Hematopoietic multipotent progenitor cell treated with erythropoietin and hydrocortisone succinate and interleukin-3 and kit ligand, for 4 days (in vitro differentiated cells): ENCODE measurements at places on chromosomes 1 and 21.

DNA sequence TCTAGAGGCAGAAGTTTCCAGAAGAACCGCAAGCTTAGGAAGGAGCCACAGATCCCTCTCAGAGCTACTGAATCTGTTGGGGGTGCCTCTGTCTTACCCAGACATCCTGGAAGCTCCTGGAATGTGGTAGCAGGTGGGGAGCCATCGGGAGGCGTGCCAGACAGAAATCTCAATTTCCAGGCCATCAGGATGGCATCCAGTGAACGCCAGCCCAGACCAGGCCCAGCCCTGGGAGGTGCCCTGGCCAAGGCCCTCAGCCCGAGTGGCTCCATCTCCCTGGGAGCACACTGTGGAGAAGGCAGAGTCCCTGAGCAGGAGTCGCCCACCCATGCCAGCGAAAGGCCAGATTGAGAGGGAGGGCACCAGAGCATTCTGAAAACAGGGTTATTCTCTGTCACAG lies 2.5 kb downstream of the ABCA4 start:
- DNase-seq = no peak

- peak; percentile 47 for DNase-seq
Measured at GRCh38 chr1:71792264-71792663, 490.1 kb downstream of the NEGR1 start.

DNA sequence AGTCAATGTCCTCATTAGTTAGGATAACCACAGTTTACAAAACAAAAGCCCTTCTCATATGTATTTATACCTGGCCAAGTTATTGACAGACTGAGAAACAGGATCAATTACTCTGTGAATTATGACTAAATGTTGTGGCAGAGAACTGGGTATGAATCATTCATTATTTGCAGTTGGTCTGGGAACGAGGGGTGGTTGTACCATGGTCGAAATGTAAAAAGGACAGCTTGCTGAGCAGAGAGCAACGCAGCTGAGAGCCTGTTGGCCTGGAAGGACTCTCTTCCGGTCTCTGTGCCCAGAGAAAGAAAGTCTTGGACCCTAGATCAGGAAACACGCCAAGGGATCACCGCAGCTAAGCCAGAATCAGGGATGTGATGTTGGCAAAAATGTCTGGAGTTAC lies 169.6 kb downstream of the DISC1 start:
- no peak for DNase-seq

GRCh38 chr1:171600862-171601261 lies 21.2 kb upstream of the MYOCOS start:
- no peak for DNase-seq

DNA sequence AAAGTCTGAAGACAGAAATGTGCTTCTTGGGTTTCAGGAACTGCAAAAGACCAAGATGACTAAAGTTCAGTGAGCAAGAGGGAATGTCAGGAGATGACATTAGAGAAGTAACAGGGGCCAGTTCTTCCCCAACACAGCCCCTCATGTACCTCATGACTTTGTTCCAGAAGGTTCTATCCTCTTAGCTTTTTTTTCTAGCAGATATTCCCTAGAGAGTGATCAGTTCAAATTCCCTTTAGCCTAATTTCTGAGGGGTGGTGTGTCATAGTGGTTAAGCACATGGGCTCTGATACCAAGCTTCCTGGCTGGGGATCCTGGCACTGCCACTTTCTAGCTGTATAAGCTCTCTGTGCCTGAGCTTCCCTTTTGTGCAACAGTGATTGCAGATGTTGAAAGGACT lies 108.0 kb downstream of the LBR start:
- no peak for DNase-seq

DNA sequence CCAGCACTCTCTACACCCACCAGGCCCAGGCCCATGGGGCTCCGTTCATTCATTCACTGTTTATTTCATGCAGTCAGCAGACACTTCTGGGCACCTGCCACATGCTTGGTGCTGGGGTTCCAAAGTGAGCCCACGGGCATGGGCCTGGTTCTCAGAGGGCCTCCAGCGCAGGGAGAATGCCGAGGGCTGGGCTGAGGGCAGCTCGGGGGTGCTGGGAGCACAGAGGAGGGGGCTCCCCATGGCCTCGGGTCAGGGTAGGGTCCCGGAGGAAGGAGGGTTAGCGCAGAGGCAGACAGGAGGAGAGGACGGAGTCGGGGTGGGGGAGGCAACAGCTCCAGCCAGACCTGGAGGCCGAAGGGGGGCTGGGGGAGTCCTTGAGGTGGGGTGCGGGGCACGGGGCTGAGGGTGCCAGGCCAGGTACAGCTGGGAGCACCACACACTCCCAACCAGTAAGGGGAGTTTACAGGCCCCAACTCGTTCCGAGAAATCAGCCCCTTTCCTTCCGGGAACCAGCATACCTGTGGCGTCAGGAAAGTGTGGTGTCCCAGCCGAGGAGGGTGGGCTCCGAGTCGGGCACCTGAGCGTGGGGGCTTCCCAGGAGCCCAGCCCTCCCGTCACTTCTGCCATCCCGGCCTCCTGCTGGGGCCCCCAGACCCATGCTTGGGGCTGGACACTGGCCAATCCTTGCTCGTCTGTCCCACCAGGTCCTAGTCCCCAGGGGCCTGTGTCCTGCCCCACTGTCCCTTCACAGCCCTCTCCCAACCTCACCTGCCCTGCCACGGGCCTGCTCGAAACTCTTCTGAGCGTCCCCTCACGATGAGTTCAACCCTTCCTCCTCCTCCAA lies 10.8 kb downstream of the ARHGEF16 start:
- DNase-seq = no peak

DNA sequence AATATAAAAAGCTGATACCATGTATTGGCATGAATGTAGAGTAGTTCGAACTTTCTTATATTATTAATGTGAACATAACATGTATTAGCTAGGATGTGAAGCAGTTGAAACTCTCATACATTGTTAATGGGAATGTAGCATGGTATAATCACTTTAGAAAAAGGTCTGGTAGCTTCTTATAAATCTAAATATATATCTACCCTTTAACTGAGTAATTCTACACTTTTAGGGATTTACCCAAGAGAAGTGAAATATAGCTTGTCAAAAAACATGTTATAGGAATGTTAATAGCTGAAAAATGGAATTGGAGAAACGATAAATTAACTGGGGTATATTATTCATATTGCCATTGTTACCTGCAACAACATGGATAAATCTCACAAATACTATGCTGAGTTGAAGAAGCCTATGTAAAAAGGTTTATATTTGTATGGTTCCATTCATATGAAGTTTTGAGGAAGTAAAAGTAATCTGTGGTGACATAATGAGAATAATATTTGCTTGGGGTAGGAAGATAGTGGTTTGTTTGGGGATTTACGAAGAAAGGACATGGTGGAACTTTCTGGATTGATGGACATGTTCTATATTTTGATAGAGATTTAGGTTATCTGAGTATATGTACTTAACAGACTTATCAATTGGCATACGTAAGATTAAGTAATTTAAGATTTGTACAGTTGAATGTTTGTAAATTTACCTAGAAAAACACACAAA lies 76.6 kb downstream of the MAST2 start:
- no peak for DNase-seq

DNA sequence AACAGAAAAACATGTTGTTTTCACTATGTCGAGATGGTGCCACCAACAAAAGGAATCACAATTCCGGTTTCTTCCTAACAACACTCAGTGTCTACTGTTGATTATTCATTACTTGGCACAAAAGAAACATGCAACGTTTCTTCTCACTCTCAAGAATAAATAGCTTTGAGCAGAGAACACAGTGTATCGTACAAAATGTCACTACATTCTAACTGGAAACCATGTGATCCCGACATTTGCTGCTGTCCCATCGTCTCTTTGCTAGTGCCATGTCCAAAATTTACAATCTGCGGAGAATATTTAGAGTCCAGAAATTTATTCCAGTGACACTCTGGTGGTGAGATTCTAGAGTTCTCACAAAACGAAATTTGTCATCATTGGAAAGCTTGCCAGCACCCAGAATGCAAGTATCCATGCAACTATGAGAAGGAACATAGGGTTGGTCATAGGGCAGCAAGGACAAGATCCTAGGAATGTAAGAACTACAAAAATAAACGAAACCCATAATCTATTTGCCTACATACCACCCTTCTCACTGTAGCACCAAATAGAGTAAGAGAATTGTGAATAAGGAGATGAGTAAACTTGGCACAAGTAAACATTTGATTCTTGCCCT lies 505.1 kb downstream of the LTN1 start:
- DNase-seq = no peak

DNA sequence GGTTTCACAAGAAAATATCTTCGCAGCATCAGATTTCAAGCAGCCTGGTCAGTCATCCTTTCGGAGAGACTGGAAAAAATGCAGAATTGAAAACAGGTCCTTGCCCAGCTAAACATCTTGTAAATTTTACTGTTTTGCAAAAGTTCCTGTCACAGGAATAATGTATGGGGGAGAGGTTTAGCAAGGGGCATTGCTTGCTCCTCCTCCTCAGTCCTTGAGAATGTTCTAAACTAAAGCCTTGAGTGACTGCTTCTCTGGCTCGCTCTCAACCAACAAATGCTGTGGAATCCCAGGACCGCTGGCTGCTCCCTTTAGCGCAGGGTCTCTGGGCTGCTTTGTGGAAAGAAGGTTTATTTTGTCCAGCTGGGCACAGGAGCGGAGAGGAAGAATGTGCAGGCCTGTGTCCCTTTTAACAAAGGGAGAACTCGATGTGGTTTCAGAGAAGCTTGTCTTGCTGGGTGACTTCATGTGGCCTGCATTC lies 33.6 kb upstream of the FHAD1 start:
- DNase-seq = no peak

DNA sequence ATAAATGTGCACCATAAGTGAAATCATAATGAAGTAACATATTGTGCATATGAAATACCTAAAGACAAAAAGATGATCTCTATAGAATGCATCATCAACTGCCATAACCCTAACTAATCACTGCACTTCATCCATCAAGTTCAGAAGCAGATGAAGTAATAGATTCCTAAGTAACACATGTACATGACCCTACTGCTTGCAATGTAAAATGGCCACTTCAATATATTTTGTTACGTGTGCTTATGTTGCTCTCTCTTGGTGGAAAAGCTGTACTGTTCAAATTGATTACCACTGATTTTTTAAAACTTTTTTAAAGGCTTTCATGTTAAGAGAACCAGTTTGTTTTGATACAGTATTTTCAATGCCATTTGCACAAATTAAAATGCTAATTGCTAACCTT lies 141.8 kb downstream of the TTLL7 start:
- peak; percentile 27 for DNase-seq

GRCh38 chr1:210826686-210827085 lies 307.3 kb downstream of the KCNH1 start:
- DNase-seq = no peak

DNA sequence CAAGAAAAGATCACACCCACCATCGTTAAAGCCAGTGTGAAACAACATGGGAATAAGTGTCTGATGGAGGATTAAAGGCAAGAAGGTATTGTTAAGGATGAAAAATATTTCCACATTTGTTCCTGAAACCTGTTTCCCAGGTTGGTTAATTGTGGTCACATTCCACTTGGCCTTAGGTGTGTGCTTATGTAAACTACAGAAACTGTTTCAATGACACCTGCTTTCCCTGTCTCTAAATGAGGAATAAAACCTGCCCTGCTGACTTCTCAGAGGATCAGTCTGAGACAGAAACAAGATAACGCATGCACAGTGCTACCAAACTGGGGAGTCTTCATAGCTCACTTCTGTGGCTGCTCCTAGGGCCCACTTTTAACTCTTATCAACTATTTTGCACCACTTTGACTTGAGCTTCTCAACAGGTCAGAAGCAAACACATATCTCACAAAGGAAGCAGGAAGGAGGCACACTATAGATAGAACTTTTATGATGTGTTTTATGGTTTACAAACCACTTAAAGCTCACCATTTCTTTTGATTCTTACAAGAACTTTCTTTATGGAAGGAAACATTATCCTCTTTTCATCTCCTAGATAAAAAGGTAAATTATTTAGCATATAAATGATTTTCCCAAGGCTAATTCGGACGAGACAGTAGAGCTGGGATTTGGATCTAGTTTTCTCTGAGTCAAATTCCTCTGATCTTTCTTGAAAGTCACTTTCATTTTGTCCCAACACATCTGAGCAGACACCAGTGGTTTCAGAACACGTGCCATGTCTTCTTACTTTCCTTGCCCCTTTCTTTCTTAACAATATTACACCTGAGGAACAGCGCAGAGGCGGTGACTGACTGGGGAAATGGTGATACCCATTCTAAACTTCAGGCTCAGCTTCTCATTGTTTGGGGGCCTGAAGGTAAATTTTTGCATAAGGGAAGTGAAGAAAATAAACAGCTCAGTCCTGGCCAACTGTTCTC lies 33.4 kb downstream of the CYP2J2 start:
- DNase-seq = peak; percentile 24

- no peak for DNase-seq
Measured at GRCh38 chr21:37139902-37140301, 66.8 kb downstream of the TTC3 start.

- DNase-seq = peak; percentile 91
Measured at GRCh38 chr1:112716133-112716720, 1.1 kb upstream of the PPM1J start.

GRCh38 chr1:6645018-6645417 lies 20.4 kb downstream of the THAP3 start:
- DNase-seq = no peak

- DNase-seq = no peak
Measured at GRCh38 chr1:103583887-103584286, 12.5 kb downstream of the AMY2B start.

GRCh38 chr1:164510435-164510834 lies 48.5 kb upstream of the PBX1 start:
- peak; percentile 46 for DNase-seq

GRCh38 chr1:55483523-55483922 lies 268.4 kb upstream of the USP24 start:
- DNase-seq = peak; percentile 18

- no peak for DNase-seq
Measured at GRCh38 chr1:203911806-203912205, 50.4 kb downstream of the SNRPE start.

- no peak for DNase-seq
Measured at GRCh38 chr1:166627558-166627957, 211.7 kb upstream of the POGK start.

- DNase-seq = peak; percentile 96
Measured at GRCh38 chr1:149885339-149886120, 13.8 kb upstream of the BOLA1 start.

DNA sequence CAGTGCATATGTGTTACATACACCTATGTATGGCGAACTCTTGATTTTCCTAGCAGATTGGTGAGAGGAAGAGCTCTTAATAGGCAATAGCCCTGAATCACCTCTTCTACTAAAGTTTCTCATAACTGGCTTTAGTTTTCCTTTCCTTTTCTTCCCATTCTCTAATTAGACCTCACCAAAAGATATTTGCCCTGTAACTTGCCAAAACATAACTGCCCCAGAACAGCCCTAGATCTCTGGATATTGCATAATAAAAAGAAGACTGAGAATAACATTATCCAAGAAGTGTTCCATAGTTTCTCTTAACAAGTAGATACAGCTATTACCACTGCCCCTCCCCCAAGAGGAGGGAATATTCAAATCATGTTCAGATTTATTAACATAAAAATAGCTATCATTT lies 16.3 kb downstream of the SGIP1 start:
- DNase-seq = no peak
